ENCODE measurements at places on chromosomes 2 and 18.

- no peak for DNase-seq
Measured at GRCh38 chr2:172062402-172063004, 22.8 kb upstream of the DLX1 start.

DNA sequence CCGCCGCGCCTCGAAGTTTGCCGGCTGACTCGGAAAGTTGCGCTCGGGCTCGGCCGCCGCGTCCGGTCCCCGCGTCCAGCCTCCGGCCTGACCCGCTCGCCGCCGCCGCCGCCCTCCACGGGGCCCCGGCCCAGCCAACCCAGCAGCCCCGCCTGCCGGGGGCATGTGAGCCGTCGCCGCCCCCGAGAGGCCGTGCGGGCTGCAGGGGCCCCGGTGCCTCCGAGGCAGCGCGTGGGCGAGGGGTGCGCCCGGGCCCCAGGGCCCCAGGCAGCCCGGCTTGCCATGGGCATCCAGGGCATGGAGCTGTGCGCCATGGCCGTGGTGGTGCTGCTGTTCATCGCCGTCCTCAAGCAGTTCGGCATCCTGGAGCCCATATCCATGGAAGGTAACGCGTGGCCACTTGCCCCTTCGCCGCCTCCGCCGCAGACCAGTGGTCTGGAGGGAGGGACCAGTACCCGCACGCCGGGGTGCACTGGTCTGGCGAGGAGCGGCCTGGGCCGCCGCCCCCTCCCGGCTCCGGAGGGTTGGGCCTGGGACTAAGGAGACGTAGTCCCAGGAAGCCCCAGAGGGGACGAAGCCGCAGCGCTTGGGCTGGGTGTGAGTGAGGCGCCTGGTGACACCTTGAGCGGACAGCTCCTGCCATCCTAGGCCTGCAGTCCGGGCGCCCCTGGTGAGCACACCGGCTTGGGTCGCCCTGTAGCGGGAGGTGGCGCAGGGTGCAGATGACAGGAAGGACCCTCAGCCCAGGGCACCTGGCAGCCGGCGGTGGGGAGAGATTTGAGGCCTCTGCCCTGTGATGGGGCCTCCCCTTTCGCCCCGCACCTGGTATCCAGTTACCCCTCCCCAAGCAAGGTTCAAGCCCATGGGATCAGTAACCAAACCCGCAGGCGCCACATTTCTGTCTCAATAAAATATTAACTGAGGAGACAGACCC is 49.9 kb downstream of the KCNIP3 start:
- peak; percentile 48 for DNase-seq

- no peak for DNase-seq
Measured at GRCh38 chr18:47605093-47605492, 325.4 kb downstream of the SMAD2 start.

- no peak for DNase-seq
Measured at GRCh38 chr18:6885006-6885481, 155.5 kb downstream of the ARHGAP28 start.

- no peak for DNase-seq
Measured at GRCh38 chr2:52877703-52878102, 889.9 kb upstream of the CHAC2 start.

DNA sequence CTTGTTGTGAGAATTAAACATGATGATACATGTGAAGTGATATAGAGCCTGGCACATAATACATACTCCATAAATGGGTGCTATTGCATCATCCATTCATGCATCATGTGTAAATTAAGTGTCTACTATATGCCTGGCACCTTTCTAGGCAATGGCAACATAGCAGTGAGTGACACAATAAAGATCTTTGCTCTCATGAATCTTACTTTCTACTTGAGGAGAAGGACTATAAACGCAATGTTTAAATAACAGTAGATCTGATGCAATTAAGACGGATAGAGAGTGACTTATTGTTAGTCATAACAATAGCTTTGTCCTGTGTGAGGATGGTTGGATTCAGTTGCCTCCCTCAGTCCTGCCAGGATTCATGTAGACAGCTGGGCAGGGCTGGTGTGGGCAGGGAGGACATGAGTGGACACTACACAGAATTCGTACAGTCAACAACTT is 88.4 kb upstream of the NPAS2 start:
- no peak for DNase-seq

DNA sequence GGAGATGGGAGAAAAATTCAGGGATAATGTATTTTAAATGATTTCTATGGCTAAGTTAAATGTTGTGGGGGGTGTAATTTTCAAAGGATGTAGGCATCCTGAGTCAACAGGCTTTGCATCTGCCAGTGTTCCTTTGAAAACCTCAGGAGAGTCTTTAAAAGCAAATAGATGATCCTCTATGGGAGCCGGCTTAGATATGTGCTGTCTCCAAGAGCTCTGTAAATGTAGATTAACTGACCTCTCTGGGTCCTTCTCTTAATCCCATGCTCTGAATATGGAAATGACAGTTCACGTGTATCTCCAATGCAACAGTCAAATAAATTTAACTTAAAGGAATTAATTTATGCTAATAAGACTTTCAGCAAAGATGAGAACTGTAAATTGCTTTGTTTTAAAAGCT is 292.7 kb downstream of the ERBB4 start:
- DNase-seq = no peak

DNA sequence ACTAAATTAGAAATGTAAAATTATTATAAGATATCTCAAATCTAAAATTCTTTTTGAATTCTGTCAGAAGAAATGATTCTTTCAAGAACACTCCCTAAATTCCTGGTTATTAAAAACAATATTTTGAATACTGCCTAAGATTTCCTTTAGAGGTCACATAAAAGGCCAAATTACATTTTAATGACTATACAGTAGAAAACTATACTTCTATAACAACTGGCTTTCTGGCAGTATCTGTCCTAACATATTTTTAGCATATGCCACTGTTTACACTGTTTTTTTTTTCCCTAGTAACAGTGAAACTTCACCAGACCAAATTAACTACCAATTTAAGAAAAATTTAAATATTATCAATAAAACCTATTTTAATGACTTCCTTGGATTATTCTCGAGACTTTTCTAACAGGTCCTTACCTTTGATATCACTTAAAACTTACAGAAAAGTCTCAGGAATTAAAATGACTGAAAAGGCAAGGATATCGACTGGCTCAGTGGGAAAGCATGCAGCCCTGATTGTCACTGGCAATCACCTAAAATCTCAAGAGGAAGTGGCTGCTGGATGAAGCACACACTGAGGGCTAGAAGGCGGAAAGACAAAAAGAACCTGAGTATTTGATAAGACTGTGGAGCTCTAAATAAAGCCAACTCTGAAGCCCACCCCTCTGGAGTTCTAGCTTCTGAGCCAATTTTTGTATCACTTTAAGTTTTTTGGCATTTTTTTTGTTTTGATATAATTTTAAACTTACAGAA is 59.6 kb downstream of the SPIRE1 start:
- DNase-seq = no peak

- DNase-seq = no peak
Measured at GRCh38 chr2:155033652-155034051, 335.2 kb downstream of the KCNJ3 start.

DNA sequence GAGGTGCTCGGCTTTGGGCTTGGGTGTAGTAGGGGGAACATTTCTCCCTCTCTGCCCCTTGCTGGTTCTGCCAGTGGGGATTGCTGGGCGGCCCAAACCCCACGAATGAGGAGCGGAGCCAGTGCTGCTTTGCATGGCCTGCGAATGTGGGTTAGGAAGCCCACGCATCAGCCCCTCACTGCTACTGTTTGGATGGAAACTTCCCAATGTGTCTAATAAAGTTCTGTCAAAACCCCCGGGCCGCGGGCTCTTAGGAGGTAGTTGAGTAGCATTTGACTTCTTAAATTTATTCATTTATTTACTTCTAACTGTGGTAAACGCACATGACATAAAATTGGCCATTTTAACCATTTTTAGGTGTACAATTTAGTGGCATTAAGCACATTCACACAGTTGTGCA is 161.3 kb upstream of the FHL2 start:
- no peak for DNase-seq

- DNase-seq = peak; percentile 67
Measured at GRCh38 chr2:111702119-111702803, 181.7 kb downstream of the ANAPC1 start.

- no peak for DNase-seq
Measured at GRCh38 chr18:4040391-4041092, 414.6 kb downstream of the DLGAP1 start.

DNA sequence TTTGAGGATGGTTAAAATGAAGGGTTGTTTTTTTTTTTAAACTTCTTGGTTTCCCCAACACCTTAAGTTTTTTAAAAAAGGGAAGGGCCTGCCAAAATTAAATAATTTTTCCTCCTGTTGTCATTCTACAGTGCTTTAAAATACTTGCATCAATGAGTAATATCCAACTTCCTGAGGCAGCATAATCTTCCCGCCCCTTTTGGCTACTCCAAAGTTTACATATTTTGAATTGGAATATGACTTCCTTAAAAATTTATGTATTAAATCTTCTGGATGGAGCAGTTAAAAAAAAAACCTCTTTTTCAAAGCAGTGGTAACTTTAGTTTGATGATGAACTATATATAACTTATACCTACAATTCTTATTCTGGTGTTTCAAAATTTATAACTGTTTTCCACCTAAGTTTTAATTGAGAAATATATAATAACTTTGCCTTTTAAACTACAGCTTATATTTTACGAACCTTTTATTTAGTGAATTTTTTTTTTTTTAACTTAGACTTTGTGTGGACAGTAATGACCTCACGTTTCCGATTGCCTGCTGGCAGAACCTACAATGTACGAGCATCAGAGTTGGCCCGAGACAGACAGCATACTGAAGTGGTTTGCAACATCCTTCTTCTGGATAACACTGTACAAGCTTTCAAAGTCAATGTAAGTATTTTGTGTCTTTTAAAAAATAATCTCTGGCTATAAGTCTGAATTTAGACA is 49.8 kb downstream of the PTPN4 start:
- DNase-seq = no peak

- DNase-seq = no peak
Measured at GRCh38 chr2:96940001-96940615, 46.3 kb downstream of the FAM178B start.

- no peak for DNase-seq
Measured at GRCh38 chr18:54828986-54829385, 709 bp downstream of the RAB27B start.

DNA sequence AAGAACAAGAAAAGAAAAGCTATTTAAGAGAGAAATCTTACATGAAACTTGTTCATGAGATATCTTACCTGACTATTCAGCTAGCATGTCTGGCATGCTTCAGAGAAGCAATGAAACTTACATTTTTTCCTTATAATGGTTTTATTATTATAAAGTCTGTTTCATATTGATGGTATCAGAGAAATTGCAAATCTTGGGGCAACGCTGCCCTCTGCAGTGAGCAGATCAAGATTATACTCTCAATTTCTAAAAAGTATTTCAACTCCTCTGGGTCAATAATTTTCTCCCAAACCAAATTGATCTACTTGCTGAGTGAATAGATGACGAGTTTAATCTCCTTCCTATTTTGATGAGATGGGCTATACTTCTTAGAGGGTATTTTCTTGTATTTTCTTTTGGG is 235.6 kb downstream of the NUP35 start:
- DNase-seq = no peak

DNA sequence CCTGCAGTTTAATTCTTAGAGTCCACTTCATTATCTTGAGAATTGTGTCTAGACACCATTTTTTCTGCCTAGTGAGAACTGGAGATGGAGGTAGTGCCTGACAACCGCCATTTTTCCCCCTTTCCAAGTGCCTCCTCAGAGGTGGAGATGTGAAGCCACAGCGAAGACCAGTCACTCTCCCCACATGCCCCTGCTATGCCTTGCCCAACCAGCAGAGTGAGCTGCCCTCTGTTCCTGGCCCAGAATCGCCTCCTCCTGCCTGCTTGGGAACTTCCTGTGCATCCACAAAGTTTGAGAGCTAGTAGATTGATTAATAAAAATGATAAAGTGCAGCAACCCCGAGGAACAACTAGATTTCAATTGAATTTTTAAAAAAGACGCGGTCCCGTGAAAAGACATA is 123.3 kb downstream of the CLIP4 start:
- DNase-seq = peak; percentile 62

- DNase-seq = no peak
Measured at GRCh38 chr2:37635504-37636380, 35.7 kb downstream of the CDC42EP3 start.

GRCh38 chr2:138104071-138104470 is 139.8 kb downstream of the HNMT start:
- DNase-seq = no peak

- DNase-seq = peak; percentile 73
Measured at GRCh38 chr2:36785179-36785795, 88.8 kb downstream of the VIT start.

GRCh38 chr2:204538182-204539018 is 6.9 kb upstream of the PARD3B start:
- DNase-seq = no peak

DNA sequence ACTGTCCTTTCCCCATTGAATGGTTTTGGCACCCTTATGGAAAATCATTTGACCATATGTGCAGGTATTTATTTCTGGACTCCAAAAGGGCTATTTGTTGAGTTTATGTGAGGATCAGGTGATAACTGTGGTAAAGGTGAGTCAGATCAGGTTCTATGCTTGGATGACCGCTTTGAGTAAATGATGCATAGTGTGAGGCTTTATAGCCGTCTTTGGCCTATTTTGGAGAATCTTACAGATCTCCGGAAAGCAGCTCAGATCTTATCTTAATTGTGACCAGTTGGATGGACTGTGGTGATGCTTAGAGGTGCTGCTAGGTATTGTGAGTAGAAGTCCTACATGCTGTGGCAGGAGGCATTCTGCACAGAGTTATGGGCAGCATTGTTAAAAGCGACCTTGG is 126.2 kb downstream of the METTL8 start:
- peak; percentile 62 for DNase-seq

GRCh38 chr18:11821643-11822237 is 29.5 kb upstream of the CHMP1B start:
- DNase-seq = no peak

GRCh38 chr2:195363496-195363895 is 293.5 kb upstream of the SLC39A10 start:
- DNase-seq = no peak

- no peak for DNase-seq
Measured at GRCh38 chr2:175597286-175597685, 404.8 kb downstream of the LNPK start.

DNA sequence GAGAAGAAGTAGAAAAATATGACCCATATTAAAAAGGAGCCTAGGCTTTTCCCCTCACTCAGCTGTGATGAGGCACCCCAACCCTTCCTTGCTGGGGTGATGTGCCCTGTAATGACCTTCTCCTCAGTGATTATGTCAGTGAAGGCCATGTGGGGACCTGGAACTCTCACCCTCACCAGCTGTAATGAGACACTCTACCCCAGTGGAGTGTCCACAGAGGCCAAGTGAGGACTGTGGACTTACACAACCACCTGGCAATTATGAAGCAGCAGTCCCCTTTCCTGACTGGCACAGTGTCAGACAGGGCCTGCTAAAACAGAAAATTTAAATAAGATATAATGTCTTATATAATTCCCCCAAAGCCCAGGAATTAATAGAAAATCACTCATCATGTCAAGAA is 54.2 kb downstream of the SEMA4F start:
- DNase-seq = no peak

DNA sequence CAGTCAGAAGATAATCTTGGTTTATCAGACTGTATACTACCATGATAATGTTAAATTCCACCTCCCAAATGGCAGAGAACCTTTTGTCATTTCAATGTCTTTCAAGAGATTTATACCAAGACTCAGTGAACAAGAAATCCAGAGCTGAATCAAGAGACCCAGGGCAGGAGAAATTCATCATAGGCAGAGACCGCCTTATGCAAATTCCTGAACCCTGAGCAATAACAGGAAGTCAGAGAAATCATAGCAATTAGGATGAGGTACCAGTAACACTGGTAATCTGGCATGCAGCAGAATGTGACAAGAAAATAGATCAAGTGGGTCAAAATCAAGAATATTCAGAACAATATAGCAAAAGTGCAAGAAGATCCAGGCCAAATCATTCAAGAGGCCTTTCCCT is 412.4 kb upstream of the LRATD1 start:
- no peak for DNase-seq
